IMR-90 (cell line): ENCODE measurements at places on chromosomes 3 and 15. TPM values are rescaled to one million over a fixed set of nuclear protein-coding genes. Genes with fewer than 3 reads are reported as not detected.

DNA sequence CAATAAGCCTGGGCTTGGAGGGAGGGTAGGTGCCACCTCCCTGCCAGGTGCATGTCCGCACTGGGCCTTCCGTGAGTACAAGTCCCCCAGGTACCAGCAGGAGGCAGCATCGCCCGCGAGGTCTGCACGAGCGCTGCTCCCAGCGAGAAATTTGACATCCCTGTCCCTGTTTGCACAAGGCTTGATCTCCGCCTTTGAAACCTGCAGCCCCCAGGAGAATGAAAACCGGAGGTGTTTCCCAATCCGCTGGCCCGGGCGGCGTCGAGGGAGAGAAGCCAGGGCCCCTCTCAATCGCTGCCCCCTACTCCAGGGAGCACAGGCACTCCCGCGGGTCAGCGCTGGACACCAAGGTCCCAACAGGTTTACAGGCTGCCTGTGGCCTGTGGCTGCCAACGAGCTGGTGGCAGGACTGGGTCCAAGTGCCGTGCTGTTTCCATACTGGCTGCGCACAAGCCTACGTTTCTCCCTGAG, 961 bp downstream of the HAPLN3 start:
- no peaks in the 10 kb centered on the region for H3K27me3 ChIP-seq
- peaks cover 13% of the 10 kb centered on the region for H3K4me1 ChIP-seq
- H3K36me3 ChIP-seq = peaks cover 9% of the 10 kb centered on the region; the same call in 1 of the 2 replicates

GRCh38 chr3:125647318-125648014, 52.2 kb upstream of the OSBPL11 start:
- no peak for DNase-seq
- no peak overlapping the region for H3K27ac ChIP-seq
- no peak overlapping the region for H3K4me3 ChIP-seq
- H3K27me3 ChIP-seq = peaks cover 12% of the 10 kb centered on the region
- no peaks in the 10 kb centered on the region for H3K4me1 ChIP-seq

DNA sequence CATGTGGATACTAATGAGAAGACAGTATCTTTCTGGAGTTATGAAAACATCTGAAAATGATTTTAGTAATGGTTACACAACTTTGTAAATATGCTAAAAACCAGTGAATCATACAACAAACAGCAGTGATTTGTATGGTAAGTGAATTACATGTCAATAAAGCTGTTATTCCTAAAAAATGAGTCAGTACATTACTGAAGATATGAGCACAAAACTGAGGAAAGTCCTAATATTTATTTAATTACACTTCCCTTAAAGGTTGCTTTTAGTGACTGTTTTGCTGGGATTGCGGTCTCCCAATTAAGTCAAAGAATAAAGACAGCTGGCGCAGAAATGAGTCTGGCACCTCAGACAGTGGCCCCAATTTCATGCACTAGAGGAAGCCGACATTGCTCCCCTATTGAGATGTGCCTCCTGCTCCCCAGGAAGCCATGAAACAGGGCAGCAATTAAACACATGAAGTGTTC, 50.9 kb upstream of the FSIP1 start:
- no peaks in the 10 kb centered on the region for H3K36me3 ChIP-seq
- H3K27me3 ChIP-seq = no peaks in the 10 kb centered on the region
- H3K4me3 ChIP-seq = no peak overlapping the region
- peak; percentile 78 for DNase-seq
- H3K4me1 ChIP-seq = peaks cover 17% of the 10 kb centered on the region

DNA sequence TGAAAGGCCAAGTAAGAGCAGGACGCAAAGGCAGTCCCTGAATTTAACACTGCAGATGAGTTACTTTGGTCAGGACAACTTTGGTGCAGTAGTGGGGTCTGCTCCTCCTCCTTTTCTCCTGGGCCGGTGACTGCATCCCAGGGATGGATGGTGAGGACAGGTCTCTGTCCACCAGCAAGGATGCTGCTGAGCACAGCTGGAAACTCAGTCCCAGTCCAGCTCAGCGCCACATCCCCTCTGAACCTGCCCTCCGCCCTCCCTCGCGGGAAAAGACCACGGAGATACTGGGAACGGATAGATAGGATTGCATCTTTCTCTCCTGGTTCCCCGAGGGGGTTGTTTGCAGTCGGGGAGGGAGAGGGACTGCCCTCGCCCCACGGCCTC, 13.8 kb downstream of the GRAMD2A start:
- H3K27ac ChIP-seq = no peak overlapping the region
- no peak for DNase-seq
- H3K4me1 ChIP-seq = peaks cover 3% of the 10 kb centered on the region; the same call in 1 of the 2 replicates
- H3K27me3 ChIP-seq = peaks cover 30% of the 10 kb centered on the region

DNA sequence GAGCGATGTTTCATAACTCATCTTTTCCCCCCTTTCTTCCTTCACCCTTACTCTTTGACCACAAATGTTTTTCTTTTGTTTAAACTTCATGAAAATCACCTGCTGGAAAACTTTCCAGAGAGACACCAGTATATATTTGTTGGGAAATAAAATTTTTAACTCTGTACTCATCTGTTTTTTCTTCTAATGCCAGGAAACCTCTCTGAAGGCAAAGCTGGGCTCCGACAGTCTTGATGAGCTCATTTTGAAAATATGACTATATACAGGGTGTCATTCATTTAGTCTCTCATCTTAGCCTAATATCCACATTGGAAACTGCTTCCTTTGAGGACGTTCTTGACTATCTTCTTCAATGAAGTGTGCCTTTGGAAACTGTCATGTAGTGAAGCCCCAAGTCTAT, 339.6 kb upstream of the ROBO2 start:
- H3K27ac ChIP-seq = no peak overlapping the region
- no peaks in the 10 kb centered on the region for H3K27me3 ChIP-seq
- DNase-seq = peak; percentile 29
- H3K4me1 ChIP-seq = no peaks in the 10 kb centered on the region
- H3K4me3 ChIP-seq = no peak overlapping the region
- no peaks in the 10 kb centered on the region for H3K36me3 ChIP-seq

DNA sequence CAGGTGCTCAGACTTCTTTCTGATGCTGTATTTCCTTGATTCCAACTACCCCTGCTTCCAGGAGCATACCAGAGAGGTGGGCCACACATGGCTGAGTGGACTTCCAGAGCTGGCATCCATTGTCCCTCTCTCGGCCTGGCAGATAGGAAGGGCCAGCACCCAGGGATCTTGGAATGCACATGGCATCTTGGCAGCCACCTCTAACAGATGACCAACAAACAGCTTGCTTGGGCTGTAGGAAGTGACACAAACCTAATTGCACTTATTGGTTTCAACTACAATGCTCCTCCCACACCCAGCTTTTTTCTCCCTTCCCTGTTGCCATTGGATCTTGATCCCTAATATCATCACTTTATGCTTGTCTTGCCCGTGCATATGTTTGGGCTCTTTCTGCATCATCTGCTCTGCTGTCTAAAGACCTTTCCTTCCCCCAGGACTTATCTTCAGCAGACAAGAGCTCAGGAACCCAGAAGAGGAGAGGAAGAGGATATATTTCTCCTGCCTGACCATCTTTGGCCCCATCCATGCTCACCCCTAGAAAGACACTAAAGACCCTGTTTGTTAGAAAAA, 294.6 kb downstream of the NTRK3 start:
- H3K27me3 ChIP-seq = no peaks in the 10 kb centered on the region
- no peak overlapping the region for H3K4me3 ChIP-seq
- no peak overlapping the region for H3K27ac ChIP-seq
- no peaks in the 10 kb centered on the region for H3K4me1 ChIP-seq
- H3K36me3 ChIP-seq = no peaks in the 10 kb centered on the region

DNA sequence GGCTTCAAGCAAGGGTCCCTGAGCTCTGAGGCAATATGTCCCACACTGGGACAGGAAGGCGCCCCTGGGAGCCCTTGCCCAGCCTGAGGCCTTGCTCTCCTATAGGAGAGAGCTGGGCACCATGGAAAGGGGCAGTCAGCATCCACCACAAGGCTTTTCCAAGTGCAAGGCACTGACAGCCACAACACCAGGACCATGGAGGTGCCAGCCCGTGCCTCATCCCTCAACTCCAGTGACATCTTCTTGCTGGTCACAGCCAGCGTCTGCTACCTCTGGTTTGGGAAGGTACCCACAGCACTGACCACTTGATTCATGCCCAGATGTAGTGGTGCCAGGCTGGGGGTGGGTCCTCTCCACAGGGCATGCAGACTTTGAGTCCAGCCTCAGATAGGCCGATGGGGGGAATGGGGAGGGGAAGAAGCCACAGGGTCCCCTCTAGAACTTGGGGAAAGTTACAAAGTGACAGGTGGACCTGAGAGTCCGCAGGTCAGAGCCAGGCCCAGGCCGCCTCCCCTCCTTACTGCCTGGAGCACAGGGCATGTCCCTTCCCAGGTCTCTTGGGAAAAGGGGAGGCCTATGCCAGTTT, 11.8 kb downstream of the VILL start:
- peaks cover 11% of the 10 kb centered on the region; the same call in 1 of the 2 replicates for H3K36me3 ChIP-seq
- H3K4me3 ChIP-seq = no peak overlapping the region
- H3K27me3 ChIP-seq = no peaks in the 10 kb centered on the region
- DNase-seq = no peak
- H3K27ac ChIP-seq = no peak overlapping the region

DNA sequence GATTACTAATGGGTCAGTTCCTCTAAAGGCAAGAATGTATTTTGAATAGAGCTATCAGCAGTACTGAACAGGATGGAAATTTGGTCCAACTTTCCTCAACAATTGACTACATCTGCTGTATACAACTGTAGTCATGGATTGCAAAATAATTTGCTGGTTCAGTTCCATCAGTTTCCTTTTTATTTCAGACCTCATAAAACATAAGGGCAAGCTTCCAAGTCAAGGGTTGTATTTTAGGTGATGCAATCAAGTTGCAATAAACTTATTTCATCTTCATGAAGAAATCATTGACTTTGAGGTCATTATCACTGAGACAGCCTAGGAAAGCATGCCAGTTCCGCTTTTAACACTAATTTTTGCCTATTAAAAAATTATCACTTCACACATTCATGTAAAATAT, 90.4 kb upstream of the TSEN2 start:
- H3K27me3 ChIP-seq = no peaks in the 10 kb centered on the region
- DNase-seq = peak; percentile 87
- H3K4me3 ChIP-seq = no peak overlapping the region

- no peak for DNase-seq
- no peaks in the 10 kb centered on the region for H3K36me3 ChIP-seq
- no peaks in the 10 kb centered on the region for H3K27me3 ChIP-seq
- H3K4me1 ChIP-seq = peaks cover 4% of the 10 kb centered on the region
- H3K4me3 ChIP-seq = no peak overlapping the region
- H3K27ac ChIP-seq = no peak overlapping the region
Observed at GRCh38 chr3:169311381-169311780, 352.1 kb downstream of the MECOM start.

- H3K27me3 ChIP-seq = peaks cover 6% of the 10 kb centered on the region; the same call in 1 of the 2 replicates
- no peaks in the 10 kb centered on the region for H3K4me1 ChIP-seq
- no peak overlapping the region for H3K27ac ChIP-seq
Observed at GRCh38 chr15:31273258-31273941, 53.2 kb upstream of the KLF13 start.

DNA sequence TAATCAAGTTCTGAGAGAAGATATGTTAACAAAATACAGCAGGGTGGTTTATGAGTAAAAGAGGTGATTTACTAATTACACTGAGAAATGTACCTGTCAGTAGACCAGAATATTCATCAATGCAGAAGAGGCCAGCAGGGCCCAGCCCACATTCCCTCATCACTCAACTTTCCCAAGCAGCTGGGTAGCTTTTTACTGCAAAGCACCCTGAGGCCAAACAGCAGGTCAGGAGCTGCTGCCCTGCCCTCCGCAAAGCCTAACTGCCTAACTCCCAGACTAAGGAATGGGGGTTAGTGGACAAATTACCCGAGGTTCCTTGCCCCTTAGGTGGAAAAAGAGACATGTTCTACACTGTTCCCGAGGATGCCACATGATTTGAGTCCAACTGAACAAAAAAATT, 108.2 kb downstream of the TBL1XR1 start:
- no peak for DNase-seq
- 0 out of 2 replicates have a peak, but pooled peaks cover 2% of the 10 kb centered on the region for H3K36me3 ChIP-seq
- H3K27ac ChIP-seq = no peak overlapping the region
- H3K4me1 ChIP-seq = peaks cover 5% of the 10 kb centered on the region
- no peak overlapping the region for H3K4me3 ChIP-seq

GRCh38 chr3:127651516-127652172, 21.1 kb upstream of the ABTB1 start:
- no peaks in the 10 kb centered on the region for H3K36me3 ChIP-seq
- H3K27me3 ChIP-seq = peaks cover 10% of the 10 kb centered on the region
- H3K4me1 ChIP-seq = peaks cover 6% of the 10 kb centered on the region

DNA sequence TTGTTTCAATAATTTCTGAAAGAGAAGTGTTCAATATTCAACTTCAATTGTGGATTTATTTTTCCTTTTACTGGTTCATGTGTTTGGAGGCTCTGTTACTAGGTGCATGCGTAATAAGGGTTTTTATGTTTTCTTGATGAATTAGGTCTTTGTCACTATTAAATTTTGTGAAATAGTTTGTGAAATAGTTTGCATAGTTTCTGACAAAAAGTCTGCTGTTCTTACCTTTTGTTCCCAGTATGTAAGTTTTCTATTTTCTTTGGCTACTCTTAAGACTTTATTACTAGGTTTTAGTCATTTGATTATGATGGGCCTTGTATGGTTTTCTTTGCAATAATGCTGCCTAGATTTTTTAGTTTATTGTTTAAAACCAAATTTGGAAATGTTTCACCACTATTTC, 38.0 kb downstream of the MEF2A start:
- H3K36me3 ChIP-seq = peaks cover 8% of the 10 kb centered on the region; the same call in 1 of the 2 replicates
- no peak overlapping the region for H3K27ac ChIP-seq
- H3K27me3 ChIP-seq = no peaks in the 10 kb centered on the region
- peaks cover 3% of the 10 kb centered on the region; the same call in 1 of the 2 replicates for H3K4me1 ChIP-seq

GRCh38 chr15:81296673-81297072, 27.3 kb downstream of the STARD5 start:
- no peak overlapping the region for H3K4me3 ChIP-seq
- no peak for DNase-seq
- no peak overlapping the region for H3K27ac ChIP-seq
- H3K4me1 ChIP-seq = no peaks in the 10 kb centered on the region

- H3K27me3 ChIP-seq = peaks cover 3% of the 10 kb centered on the region; the same call in 1 of the 2 replicates
- no peaks in the 10 kb centered on the region for H3K36me3 ChIP-seq
- no peak overlapping the region for H3K4me3 ChIP-seq
- no peak for DNase-seq
- H3K27ac ChIP-seq = no peak overlapping the region
Observed at GRCh38 chr3:143294188-143294587, 174.6 kb downstream of the CHST2 start.

GRCh38 chr3:64270866-64271260, 45.6 kb upstream of the PRICKLE2 start:
- H3K4me3 ChIP-seq = no peak overlapping the region
- peaks cover 4% of the 10 kb centered on the region for H3K4me1 ChIP-seq
- H3K27me3 ChIP-seq = no peaks in the 10 kb centered on the region
- no peaks in the 10 kb centered on the region for H3K36me3 ChIP-seq
- no peak for DNase-seq

DNA sequence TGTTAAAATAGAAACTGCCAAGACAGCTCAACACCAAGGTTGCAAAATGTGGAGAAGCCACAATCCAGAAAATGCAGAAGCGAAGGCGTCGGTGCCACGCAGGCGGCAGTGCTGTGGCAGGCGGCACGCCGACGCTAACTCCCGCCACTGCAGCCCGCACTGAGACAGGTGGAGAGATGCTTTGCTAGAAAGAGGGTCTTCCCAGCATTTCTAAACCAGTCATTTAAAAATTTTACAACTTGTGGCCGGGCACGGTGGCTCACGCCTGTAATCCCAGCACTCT, 23.2 kb downstream of the CYFIP1 start:
- H3K36me3 ChIP-seq = no peaks in the 10 kb centered on the region; the same call in 1 of the 2 replicates
- no peak for DNase-seq
- peaks cover 16% of the 10 kb centered on the region for H3K4me1 ChIP-seq
- no peak overlapping the region for H3K4me3 ChIP-seq
- H3K27ac ChIP-seq = no peak overlapping the region
- no peaks in the 10 kb centered on the region for H3K27me3 ChIP-seq

AKAP13 gene
- 10.4 and 11.6 TPM in 2 replicates for polyA plus RNA-seq

SPINK8 gene
- polyA plus RNA-seq = not detected in 2 replicates

ACY1 gene
- polyA plus RNA-seq = 44.8 and 47.1 TPM in 2 replicates

TBC1D23 gene
- polyA plus RNA-seq = 16.3 and 21.2 TPM in 2 replicates

HEMK1 gene
- polyA plus RNA-seq = 20.6 and 20.8 TPM in 2 replicates

MNS1 gene
- 0.62 and 0.84 TPM in 2 replicates for polyA plus RNA-seq
